Hindlimb muscle (tissue), 1 donor: ENCODE measurements at places on chromosomes 13 and 19. TPM values are rescaled to one million over a fixed set of nuclear protein-coding genes. Genes with fewer than 3 reads are reported as not detected.

- DNase-seq: no peak
These were observed 19.7 kb upstream of the CPB2 start for GRCh38 chr13:46124531-46124966.

GRCh38 chr13:47835470-47836228 lies 165.4 kb downstream of the SUCLA2 start:
- no peak for DNase-seq

DNA sequence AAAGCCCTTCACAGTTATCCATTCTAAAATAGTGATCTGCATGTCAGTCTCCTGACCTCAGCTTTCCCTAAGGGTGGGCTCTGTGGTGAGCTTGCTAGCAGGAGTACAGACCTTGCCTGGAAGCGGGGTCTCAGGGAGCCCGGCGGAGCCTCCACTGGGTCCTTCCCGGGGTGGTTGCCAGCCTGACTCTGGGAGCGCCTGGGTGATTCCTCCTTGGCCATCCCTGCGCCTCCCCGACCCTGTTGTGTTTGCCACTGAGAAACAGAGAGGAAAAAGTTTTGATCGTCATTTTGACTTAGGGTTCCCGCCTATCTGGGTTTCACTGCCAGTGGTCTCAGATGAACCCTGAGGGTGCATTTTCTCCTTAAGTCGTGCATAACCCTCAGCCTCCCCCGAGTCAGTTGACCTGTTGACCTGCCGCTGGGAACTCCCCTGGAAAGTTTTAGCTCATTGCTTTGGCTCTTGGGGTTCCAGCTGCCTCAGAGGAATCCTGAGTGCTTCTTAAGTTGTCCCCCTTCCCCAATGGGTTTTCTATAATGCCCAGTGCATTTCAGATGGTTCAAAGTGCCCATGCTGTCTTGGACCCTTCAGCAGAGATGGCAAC lies 117.8 kb downstream of the RAB20 start:
- no peak for DNase-seq

GRCh38 chr13:105220881-105221280 lies 1314.6 kb downstream of the EFNB2 start:
- DNase-seq: no peak

GRCh38 chr13:113879017-113879416 lies 15.1 kb upstream of the GAS6 start:
- DNase-seq: no peak

GRCh38 chr13:95833719-95834118 lies 156.8 kb downstream of the DNAJC3 start:
- no peak for DNase-seq

- no peak for DNase-seq
These were observed 52.0 kb upstream of the NPAS1 start for GRCh38 chr19:46967578-46968032.

GRCh38 chr19:46471116-46471733 lies at the start of gene PNMA8A:
Gene PNMA8A (minus strand): TSS chr19:46471563. CDS start chr19:46471035, 528 bp downstream.
- DNase-seq: peak; percentile 89

DNA sequence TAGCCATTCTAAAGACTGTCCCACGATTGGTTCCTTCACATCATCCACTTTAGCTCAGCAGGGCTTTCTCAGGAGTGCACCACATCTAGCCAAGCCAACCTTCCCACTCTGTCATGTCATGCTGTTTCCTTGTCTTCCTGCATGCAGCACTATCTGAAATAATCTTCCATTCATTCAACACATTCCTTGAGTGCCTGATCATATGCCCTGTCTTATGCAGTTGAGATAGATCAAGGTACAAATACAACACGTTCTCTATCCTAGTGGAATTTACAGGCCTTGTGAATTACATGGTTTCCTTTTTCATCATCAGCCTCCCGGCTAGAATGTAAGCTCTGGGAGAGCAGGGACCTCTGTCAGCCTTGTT lies 6.8 kb upstream of the MRPS31 start:
- no peak for DNase-seq

DNA sequence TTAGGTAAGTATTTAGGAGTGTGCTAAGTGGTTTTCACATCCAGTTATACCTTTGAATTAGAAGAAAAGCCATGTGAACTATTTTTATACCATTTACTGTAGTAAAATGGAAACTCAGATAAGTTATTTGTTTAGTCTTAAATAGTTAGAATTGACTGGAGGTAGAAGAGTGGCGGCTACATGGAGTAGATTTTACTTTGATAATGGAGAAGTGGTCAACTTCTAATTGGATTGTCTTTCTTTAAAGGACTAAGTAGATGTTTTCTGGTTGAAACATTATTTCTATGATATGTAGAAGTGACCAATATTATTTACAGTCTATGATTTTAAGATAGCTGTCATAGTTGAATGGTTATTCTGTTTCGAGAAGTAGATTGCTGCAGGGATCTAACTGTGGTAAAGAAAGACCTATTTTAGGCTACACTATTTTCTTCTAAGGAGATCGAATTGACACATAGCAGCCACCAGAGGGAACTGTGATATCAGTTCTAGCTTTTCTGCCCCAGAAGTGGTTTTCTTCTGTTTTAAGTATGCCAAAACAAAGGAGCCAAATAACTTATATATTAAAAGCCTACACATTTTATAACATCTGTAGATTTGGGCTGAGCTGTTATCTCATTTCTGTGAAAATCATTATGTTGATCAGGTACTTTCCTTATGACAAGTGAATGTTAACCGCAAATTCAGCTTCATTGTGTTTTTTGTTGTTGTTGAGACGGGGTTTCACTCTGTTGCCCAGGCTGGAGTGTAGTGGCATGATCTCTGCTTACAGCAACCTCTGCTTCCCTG lies 26.1 kb downstream of the ZMYM2 start:
- DNase-seq: no peak

DNA sequence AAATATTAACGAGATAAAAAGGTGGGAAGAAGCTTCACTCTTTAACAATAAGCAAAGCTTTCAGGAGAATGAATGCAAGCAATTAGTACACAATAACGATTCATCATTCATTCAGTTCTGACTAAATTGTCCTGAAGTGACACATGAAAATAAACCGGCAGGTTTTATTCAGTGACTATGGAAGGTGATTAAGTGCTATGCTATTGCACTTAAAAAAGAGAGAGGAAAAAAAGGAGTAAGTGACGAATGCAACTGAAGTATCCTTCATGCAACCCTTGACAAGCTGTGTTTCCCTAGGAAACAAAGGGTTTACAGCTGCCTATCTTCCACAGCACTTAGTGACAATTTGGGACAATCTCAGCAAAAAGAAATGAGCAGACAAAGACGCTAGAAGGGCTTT lies 1.4 kb downstream of the LIG4 start:
- no peak for DNase-seq

GRCh38 chr13:86085890-86086289 lies 286.7 kb upstream of the SLITRK6 start:
- no peak for DNase-seq

DNA sequence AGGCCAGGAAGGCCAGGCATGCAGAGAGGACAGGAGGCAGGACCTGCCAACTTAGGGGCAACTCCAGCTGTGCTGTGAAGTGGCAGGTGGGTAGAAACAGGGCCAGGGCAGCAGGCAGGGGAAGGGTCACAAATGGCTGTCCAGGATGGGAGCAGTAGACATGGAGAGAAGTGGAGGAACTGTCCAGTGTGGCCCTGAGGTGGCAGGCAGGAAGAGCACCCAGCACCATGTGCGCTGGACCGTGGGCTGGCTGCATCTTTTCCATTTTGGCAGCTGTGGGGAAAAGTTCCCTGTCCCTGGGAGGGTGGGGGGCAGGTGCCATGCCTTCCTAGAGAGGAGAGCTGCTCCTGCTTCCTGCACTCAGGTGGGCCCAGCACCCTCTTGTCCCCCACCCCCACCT lies 13.8 kb downstream of the DEDD2 start:
- DNase-seq: no peak

GRCh38 chr19:46471811-46472543 lies 614 bp upstream of the PNMA8A start:
- DNase-seq: no peak

Gene CAPN12
- 3.4 TPM for polyA plus RNA-seq

Gene ZNF835
- 3.3 TPM for polyA plus RNA-seq

Gene PRR36
- 0.48 TPM for polyA plus RNA-seq

Gene IGFL3
- not detected for polyA plus RNA-seq

Gene FBXL3
- polyA plus RNA-seq: 34.6 TPM

Gene SERP2
- polyA plus RNA-seq: 4.5 TPM

Gene TRPM4
- polyA plus RNA-seq: 49.4 TPM

Gene SLC25A41
- polyA plus RNA-seq: 0.41 TPM
